Astrocyte of the spinal cord (primary cell): ENCODE measurements at places on chromosomes 7 and 10.

GRCh38 chr7:15389073-15389472 is 172.7 kb downstream of the AGMO start:
- DNase-seq, result no peak

DNA sequence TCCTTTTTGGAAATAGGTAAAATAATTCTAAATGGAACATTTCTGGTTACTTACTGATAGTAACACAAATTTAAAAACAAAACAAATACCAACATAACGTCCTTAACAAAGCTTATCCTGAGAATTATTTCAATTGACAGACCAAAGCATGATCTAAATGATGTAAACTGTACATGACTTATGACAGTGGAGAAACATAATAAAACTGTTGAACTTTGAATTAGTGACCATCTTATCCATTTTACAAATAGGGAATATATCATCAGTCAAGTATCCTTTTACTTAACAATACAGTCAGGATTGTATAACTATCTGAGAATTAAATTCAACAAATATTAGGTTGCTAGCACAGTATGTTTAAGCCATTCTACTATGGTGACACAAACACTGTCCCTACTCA is 2.4 kb downstream of the IPMK start:
- DNase-seq, result no peak

- no peak for DNase-seq
Measured at GRCh38 chr10:28118985-28119628, 120.2 kb upstream of the ODAD2 start.

DNA sequence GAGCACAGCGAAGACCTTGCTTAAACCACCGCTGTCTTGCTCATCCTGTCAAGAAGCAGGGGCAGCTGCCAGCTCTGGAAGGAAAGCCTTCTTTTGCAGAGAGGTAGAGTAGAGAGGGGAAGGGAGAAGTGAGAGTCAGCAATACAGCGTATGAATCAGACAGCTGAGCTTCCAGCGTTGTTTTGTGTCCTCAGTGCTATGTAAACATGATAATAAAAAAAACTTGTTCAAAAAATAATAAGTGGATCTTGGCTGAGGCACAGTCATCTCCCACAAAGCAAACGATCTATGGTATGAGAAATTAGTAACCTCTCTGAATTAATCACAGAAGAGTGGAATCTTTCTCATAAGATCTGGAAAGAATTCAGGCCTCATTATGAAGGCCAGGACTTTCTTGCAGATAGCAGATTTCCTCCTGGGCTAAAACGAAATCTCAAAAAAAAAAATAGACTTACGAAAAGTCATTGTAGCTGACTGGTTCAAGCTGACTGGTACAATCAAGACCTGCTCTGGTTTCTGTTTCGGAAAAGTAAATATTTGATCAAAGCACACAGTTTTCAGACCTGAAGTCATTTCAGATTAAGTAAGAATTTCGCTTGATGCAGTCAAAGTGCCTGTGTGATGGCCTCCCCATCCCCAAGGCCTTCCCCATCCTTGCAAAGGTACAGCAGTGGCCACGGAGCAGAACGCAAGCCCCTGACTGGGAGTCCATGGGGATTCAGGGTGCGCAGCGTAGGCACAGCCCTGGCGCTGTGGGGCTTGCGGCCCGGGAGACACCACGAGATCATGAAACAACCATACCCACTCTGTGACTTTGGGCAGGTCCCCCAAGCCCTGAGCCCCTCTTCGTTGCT is 29.4 kb downstream of the CHST15 start:
- DNase-seq, result peak; percentile 84

GRCh38 chr10:48797830-48798229 is 113.2 kb downstream of the WDFY4 start:
- no peak for DNase-seq

DNA sequence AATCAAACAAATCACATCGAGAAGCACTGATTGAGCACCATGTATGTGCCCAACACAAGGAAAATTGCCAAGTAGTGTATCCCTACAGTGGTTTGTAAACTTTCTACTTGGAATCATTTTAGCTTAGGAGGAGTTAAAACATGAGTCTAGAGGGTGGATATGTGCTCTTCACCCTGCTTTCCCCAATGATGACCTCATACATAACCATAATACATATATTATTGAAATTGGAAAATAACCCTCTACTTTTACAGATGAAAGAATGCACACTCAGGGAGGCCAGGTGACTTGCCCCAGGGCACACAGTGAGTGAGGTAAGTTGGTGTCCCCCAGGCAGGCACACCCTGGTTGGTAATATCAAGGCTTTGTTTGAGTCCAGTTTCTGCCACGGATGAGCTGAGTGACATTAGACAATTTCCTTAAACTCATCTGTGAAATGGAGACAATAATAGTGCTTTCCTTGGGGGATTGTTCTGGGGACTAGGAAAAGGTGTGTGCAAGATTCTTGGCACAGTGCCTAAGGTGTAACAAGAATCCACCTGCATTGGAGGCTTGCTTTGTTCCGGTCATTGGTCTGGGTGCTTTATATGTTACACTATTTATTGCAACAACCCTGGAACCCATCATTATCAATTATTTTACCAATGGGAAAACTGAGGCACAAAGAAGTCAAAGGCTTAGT is 50.7 kb downstream of the BPGM start:
- no peak for DNase-seq

DNA sequence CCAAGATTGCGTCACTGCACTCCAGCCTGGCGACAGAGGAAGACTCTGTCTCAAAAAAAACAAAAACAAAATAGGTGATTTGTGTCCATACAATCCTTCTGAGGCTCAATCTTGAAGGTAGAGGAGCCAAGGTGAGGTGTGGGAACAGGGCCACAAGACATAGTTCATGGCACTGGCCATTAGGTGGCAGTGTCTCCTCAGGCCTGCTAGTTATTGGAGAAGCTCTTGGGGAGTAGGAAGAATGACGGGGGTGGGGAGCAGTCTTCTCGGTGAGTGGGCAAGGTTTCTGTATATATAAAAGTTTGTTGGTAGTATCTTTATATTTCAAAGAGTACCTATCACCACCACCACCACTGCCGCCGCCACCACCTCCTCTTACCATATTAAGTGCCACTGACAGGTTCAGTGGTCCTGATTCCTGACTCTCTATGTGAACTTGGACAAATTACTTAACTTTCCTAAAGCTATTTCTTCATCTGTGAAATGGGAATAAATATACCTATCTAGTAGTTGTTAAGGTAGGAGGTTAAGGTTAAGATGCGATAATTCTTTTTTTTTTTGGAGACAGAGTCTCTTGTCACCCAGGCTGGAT is 24.0 kb downstream of the CCSER2 start:
- DNase-seq, result peak; percentile 62
